ENCODE measurements at places on chromosomes 12 and 14.

DNA sequence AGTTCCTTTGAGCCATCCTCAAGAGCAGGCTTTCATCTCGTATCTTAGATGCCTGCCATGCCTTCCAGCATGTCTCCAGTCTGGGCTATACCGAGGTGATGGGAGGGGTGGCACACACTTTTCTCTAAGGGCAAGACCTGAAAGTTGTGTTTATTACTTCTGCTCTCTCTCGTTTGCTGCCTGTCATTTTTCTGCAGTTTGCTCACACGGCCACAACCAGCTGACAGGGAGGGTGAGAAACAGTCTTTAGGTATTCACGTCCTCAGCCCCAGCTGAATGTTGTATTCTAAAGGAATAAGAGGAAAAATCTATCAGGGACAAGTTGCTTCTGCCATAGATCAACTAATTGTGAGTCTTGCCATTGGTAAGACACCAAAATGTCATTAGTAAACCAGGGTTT, 88.0 kb downstream of the TMTC2 start:
- DNase-seq: no peak

DNA sequence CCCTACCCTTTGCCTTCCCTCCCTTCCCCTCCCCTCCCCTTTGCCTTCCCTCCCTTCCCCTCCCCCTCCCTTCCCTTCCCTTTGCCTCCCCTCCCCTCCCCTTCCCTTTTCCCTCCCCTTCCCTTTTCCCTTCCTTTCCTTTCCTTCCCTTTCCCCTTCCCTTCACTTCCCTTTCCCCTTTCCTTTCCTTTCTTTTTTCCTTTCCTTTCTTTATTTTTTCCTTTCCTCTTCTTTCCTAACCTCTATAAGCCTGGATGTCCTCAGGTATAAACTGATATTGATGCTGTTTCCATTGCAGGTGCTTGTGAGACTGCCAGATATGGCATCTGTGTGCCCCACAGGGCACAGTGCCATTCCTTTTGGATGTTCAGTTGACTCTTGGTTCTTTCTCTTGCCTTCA, 163.2 kb downstream of the ESRRB start:
- DNase-seq: no peak

DNA sequence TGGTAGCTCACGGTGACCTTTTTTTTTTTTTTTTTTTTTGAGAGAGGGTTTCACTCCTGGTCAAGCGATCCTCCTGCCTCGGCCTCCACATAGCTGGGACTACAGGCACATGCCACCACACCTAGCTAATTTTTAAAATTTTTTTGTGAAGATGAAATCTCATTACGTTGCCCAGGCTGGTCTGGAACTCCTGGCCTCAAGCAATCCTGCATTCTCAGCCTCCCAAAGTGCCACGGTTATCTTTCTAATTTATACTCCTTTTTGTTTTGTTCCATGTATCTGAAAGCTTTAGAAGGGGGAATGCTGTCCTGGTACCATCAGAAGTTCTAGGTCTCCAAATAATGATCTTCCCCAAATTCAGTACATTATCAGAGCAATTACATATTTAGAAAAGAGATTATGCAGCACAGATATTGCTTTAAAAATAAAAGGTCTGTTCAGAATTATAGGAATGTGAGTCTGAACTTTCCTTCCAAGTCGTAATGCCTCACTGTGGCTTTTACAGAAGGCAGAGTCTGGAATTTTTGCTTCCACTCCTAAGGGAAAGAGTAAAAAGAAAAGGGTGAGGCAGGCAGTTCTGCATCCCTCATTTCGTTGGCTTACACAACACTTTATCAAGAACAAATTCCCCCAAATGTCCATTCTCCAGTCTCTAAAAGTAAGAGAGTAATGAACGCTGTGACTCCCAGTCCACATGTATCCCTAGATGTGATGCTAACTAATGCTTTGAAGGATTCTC, 73.0 kb downstream of the GCH1 start:
- no peak for DNase-seq

DNA sequence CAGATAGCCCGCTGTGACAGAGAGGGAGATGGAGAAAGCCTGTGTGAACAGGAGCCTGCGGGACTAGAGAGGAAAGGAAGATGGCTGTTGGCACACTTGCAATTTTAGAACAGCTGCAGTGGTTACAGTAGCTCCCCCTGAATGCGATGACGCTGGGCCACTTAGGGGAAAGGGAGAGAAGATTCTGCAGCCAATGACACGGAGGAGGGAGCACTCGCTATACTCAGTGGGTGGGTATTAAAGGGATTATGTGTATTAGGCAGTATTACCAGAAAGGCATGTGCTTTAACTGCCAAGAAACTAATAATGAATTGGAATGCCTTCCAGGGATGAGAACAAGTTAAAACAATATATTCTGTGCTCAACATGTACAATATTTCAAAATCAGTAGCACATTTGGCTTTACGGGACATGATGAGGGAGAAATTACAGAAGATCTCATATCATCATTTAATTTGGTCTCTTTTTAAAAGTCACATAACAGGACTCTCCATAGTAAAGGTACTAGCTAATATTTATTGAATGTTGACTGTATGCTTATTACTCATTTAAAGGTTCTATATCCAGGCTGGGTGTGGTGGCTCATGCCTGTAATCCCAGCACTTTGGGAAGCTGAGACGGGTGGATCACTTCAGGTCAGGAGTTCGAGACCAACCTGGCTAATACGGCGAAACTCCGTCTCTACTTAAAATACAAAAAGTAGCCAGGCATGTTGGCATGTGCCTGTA, 35.9 kb upstream of the FOS start:
- DNase-seq: no peak

DNA sequence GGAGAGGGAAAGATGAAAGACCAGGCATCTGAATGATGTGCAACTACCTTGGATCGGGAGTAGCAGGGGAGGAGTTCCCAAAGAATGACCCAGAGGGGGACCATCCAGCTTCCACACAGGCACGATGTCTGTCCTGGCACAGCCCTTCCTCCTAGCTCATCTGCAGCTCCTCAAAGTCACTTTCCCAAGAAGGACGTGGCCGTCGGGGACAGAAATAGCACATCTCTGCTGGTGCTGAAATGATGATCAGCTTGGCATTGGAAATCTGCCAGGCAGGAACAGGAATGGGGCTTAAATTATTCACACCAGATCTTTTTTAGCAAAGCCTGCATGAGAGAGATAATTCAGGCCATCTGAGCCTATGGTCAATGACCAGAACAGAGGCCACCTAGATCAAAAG, 41.7 kb downstream of the TSPAN11 start:
- DNase-seq: no peak

DNA sequence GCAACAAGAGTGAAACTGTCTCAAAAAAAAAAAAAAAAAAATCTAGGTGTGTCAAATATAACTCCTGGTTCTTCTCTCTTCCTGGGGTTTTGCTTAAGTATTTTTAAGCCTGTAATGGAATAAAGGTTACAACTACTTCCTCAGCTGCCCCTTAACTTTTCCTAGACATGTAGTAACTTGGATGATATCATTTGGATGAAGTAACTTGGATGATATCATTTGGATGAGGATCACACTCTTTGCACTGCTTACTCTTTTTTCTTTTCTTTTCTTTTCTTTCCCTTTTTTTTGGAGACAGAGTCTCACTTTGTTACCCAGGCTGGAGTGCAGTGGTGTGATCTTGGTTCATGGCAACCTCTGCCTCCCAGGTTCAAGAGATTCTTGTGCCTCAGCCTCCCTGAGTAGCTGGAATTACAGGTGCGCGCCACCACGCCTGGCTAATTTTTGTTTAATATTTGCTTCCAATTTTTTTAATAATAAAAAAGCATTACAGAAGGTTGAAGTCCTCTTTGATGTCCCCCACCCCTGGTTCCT, 775 bp upstream of the FAM186A start:
- DNase-seq: no peak

DNA sequence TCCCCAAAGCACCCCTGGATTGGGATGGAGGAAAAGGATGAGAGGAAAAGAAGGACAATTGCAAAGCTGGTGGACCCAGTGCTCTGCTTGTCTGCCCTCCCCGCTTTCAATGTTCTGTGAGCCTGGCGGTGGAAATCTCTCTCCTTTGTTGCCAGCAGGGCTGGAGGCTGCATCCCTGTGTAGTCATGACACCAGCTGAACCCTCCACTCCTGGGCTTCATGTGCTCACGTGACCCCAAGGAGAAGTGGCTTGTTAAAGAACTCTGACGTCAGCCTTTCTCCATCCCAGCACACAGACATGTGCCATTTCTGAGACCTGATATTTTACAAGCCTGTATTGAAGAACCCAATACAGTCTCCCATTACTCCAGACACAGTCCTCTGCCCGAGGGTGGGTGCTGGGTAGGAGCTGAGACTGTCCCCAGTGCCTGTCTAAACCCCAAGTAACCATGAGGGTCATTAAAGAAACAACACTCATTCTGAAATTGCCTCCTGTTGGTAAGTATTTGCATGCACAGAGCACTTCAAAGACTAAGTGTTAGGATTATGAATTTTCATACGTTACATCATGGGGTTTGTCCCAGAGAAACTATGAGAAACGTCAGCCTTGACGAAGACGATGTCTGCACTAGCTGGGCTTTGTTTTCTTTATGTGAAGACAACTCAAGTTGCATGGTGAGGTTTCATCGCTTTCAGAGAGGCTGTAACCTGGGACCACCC, 21.7 kb downstream of the GALNT16 start:
- peak; percentile 42 for DNase-seq

DNA sequence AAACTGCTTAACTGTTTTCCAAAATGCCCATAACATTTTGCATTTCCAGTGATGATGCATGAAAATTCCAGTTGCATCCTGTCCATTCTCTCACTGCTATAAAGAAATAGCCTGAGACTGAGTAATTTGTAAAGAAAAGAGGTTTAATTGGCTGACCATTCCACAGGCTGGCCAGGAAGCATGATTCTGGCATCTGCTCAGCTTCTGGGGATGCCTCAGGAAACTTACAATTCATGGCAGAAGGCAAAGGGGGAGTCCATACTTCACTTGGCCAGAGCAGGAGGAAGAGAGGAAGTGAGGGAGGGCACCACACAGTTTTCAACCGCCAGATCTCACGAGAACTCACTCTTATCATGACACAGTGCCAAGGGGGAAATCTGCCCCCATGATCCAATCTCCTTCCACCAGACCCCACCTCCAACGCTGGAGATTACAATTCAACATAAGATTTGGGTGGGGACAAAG, 18.2 kb upstream of the CLEC2D start:
- peak; percentile 75 for DNase-seq

DNA sequence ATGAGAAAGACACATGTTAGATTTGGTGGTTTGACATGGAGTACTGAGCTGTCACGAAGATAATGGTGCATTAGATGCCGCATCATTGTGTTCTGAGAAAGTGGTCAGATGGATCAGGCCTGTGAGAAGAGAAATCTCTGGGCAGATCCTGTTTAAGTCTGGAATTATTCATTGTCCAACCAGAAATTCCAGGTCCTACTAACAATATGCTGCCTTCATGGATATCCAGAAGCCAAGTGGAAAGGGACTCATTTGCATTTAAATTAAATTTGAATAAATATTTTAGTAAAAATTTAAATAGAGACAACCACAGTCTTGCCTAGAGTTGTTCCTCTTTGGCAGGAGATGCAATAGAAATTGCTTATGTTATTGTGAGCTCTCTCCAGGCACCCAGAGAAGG, 330.5 kb upstream of the TMEM132C start:
- DNase-seq: no peak

GRCh38 chr12:122471324-122472226, 29.2 kb downstream of the ZCCHC8 start:
- peak; percentile 58 for DNase-seq

DNA sequence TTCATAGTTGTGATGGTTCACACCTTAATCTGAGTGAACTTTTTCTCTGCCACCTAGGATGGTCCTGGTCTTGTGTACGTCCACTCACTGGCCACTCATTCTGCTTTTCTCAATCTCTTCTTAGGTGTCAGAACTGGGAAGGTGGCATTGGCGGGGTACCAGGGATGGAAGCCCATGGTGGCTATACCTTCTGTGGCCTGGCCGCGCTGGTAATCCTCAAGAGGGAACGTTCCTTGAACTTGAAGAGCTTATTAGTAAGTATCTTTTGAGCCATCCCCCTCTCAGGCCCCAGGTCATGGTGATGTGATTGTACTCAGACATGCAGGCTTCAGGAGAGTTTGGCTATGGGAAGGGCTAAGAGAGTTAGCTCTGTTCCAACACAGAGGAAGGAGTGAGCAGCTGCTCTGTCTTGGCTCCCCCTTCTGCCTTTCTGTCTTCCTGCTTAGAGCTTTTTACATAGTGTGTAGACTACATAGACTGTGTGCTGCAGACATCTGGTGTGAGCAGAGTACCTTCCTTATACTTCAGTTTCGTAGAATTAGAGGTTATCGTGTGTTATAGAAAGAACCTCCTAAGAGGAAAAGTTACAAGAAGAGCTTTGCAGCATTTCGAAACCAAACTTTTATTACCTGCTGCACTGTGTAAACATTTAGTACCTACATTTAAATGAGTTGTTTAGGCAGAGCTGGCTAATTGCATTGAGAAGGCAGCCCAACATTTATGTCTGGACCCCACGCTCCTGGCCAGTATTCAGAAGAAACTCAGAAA, 54.2 kb downstream of the FNTB start:
- DNase-seq: peak; percentile 22

DNA sequence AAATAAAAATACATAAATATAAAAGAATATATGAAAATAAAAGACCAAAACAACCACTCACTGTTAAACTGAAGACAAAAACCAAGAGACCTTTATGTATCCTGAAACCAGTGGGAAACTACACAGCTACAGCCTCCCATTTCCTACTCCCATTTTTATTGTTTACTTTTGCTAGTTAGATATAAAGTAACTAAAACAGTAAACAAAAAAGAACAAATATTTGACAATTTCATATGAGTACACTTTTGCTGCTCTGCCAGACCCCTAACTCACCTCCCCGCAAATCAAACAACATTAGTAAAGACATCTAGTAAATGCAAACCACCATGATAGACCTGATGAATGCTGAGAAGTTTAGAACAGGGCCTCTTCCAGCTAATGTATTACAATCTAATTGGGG, 97.1 kb downstream of the BCL2L14 start:
- DNase-seq: no peak

- no peak for DNase-seq
These were observed 101.5 kb downstream of the KICS2 start for GRCh38 chr12:64120568-64120967.
